ENCODE measurements at places on chromosomes 4 and X.

GRCh38 chr4:851701-852430 lies 25.9 kb upstream of the CPLX1 start:
- no peak for DNase-seq

DNA sequence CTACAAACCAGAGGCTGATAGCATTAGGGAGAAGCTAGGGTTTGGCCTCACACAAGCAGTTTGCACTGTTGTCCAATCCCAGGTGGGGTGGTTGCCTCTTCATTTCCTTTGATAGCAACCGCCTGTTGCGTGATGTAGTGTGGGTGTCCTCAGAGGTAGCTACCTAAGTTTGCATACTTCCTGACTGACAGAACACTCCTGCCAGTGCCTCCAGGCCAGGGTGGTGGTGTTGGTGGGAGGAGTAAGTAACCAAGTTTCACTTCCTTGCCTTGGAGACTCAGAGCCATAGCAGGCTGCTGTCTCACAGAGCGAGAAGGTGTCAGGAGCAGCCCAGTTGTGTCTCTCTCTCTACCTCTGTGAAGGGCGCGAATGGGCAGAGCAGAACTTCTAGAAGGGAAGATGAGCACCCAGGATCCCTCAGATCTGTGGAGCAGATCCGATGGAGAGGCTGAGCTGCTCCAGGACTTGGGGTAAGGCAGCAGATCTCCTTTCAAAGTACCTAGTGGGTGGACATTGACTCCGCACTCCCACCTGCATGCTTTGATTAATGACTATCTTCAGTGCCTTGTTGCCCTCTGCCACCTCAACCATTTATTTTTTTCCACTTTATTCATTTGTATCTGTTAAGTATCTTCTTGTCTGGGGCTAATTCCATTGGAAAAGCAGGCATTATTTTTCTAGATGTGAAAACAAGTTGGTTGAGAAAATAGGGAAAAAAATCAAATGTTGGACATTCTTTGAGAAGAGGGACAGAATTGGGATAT lies at the start of gene DAPP1:
DAPP1 (plus strand) TSS at position 283 of the 764 bp plus-strand sequence; CDS start at position 370, 87 bp downstream.
- no peak for DNase-seq

DNA sequence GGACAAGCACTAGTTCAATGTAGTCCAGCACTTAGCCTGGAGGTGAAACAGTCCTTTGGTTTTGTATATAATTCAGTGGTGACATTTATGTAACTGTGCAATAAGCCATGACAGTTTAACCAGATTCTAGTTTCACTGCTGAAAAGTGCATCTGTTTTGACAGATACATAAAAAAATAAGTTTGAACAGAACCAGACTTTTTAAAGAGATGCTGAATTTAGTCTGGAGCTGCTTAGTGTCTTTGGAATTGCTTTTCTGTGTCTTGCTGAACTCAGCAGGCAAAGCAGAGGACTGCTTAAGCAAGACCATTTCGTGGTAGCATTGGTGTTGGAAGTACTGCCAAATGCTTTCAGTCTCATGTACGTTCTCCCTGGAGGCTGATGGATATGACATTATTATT lies 393.5 kb downstream of the MAPK10 start:
- DNase-seq: no peak

GRCh38 chrX:16589211-16589610 lies 60.7 kb upstream of the S100G start:
- no peak for DNase-seq

DNA sequence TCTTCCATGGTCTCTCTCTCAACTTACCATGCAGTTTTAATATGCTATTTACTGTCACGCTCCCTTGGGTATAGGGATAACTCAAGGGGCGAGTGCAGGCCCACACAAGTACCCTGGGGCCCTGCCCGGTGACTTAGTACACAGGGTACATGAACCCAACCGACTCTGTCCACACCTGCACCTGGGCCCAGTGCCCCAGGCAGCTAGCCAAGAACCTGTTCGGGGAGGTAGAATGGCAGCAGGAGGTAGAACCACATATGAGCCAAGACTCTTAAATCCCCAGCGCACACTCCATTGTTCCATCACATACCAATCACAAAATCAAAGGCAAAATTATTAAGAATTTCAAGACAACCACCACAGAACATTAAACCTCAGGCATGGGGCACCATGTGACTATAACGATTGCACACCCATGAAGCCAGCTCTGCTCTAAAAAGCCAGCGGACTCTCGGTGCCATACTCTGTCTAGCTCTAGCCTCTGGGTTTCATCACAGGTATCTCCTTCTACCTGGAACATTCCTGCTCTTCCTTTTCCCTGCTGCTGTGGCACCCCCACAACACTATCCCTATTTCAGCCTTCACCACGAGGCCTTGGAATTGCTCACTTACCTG lies 14.6 kb downstream of the PHF8 start:
- no peak for DNase-seq

DNA sequence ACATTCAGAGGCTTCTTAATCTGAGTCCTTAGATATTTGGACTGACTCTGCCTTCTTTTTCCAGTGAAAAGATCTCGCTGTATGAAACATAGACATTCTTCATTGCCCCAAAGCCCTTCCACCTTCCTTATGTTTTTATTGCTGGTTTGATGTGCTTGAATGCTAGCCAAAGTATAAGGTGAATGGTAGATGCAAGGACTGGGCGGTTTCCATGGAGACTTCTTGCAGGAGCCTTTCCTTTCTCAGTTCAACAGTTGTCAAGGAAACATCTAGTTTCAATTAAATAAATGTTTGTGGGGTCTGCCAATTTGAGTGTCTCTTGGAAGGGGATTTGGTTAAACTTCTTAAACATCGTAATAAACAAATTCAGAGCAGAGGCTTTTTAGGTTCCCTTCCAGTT lies 46.0 kb downstream of the REPS2 start:
- no peak for DNase-seq

- DNase-seq: no peak
Measured at GRCh38 chr4:177400030-177400429, 42.2 kb downstream of the AGA start.

DNA sequence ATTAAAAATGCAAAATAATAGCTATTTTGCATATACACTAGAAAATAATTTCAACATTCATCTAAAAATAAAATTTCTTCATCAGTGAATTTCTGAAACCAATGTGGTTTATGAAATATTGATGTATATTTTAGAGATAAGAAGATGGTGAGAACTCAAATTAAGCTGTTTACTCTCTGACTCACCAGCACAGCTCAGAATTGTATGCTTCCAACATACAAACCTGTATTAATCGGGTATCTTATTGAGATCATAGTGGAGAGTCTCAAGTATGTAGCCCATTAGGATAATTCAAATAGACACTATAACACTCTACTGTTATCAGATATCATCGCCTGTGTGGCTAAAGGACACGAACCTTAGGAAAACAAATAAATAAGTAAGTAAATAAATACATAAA lies 899.5 kb upstream of the INTU start:
- DNase-seq: no peak

- no peak for DNase-seq
Measured at GRCh38 chr4:108466936-108467902, 153.2 kb upstream of the RPL34 start.

DNA sequence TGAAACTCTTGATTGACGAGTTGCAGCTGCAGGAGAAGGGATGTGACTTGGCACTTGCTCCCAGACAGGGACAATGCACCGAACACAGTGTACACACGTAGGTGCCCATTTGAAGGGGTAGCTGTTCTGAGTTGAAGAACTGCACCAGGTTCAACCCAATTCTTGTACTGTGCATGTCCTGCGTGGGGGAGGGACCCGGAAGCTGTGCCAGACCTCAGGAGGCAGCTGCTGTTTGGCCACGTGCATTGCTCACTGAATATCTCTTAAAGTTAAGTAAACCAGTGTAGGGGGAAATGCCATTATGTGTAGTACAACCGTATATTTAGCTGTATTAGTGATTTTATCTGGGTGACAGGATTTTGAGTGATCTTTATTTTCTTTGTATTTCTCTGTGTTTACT lies 12.0 kb upstream of the RBBP7 start:
- DNase-seq: no peak

GRCh38 chr4:166044871-166045270 lies 171.8 kb downstream of the TLL1 start:
- DNase-seq: no peak

GRCh38 chr4:151968643-151969042 lies 207.8 kb upstream of the GATB start:
- DNase-seq: no peak

- no peak for DNase-seq
Measured at GRCh38 chrX:43493756-43494155, 162.3 kb upstream of the MAOA start.

DNA sequence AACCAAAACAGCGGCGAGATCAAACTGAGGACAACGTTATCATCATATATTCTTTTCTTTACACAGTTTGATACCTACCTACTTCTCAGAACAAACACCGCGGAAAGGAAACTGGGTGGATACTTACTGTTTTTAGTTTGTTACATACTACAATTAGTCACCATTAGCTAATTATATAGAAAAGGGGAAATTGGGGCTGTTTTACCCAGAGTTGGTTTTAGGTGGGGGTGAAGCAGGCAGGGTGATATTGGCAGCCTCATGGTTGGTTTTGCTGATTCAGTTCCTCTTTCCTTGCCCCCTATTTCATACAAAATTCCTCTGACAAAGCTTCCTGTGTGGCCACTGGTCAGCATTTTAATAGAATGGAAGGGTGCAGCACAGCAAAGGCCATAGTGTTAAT lies 77.8 kb downstream of the SORBS2 start:
- no peak for DNase-seq

All from C1 segment of cervical spinal cord (tissue), 14 donors.